ENCODE measurements at places on chromosomes 16 and 17.

- no peak for DNase-seq
These were observed 32.0 kb upstream of the MYO18A start for GRCh38 chr17:29212094-29212631.

DNA sequence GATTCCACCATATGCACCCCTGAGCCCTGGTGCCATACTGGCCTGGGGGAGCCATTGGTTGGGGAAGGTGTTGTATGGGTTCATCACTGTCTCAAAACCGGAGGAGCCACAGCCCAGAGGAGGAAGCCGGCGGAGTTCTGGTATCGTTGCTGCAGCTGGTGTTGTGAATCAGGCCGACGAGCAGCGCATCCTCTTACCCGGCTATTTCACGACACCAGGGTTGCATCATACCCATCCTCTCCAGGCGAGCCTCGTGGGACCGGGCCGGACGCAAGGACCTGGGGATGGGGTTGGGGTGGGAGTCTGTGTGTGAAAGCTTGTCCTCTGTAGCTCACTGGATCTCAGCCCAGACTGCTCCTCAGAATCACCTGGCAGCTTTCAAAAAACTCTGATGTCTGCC, 6.6 kb upstream of the SLC12A3 start:
- DNase-seq: no peak

GRCh38 chr16:23651943-23652468, 10.7 kb downstream of the DCTN5 start:
- no peak for DNase-seq

- DNase-seq: peak; percentile 16
These were observed 5.3 kb upstream of the C16orf74 start for GRCh38 chr16:85755929-85756768.

DNA sequence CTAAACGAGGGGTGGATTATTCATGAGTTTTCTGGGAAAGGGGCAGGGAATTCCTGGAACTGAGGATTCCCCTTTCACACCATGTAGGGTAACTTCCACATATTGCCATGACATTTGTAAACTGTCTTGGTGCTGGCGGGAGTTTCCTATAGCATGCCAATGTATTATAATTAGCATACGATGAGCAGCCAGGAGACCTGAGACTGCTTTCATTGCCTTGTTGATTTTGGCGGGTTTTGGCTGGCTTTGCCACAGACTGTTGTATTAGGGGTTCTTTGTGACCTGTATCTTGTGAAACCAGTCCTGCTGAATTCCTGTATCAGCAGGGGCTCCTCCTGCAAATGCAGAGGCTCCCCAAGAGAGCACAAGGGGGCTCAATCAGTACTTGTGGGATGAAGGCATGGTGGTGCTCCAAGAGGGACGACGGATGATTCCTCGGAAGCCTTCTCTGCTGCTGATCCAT, 104.4 kb upstream of the CACNG5 start:
- DNase-seq: no peak

DNA sequence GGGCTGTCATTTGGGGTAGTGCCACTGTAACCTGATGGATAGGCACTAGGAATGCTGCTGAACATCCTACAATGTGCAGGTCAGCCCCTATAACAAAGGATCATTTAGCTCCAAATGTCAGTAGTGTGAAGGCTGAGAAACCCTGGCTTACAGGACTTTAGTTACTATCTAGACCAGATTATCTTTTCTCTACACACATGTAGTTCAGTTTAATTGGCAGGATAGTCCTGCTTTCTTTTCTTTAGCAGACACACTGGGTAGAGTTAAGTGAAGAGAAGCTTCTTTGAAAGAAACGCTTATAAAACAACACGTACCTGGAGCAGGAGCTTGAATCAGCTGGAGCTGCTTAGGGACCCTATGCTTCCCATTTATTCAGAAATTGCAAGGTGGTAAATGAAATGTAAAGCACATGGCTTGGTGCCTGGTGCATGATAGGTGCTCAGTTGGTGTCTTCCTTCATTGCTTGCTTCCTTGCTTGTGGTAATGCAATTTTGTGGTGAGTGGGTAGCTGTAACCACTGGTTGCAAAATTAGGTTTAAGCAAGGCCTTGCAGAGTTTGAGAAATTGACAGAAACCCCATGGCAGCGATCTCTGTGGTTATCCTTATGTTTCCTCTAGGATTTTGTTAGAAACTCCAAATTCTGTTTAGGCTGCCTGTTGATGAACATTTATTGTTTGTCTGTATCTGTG, 9.4 kb downstream of the METTL9 start:
- peak; percentile 78 for DNase-seq

GRCh38 chr17:39769974-39770587, 32.3 kb downstream of the GRB7 start:
- no peak for DNase-seq

GRCh38 chr16:87138738-87139267, 178.4 kb downstream of the C16orf95 start:
- no peak for DNase-seq

GRCh38 chr16:11138022-11138768, 117.8 kb downstream of the SOCS1 start:
- no peak for DNase-seq

GRCh38 chr16:57001026-57001679, 11.8 kb downstream of the NLRC5 start:
- no peak for DNase-seq

- no peak for DNase-seq
These were observed 66.1 kb downstream of the PLD6 start for GRCh38 chr17:17139972-17140589.

GRCh38 chr16:58265480-58266052, 29.3 kb downstream of the PRSS54 start:
- no peak for DNase-seq

DNA sequence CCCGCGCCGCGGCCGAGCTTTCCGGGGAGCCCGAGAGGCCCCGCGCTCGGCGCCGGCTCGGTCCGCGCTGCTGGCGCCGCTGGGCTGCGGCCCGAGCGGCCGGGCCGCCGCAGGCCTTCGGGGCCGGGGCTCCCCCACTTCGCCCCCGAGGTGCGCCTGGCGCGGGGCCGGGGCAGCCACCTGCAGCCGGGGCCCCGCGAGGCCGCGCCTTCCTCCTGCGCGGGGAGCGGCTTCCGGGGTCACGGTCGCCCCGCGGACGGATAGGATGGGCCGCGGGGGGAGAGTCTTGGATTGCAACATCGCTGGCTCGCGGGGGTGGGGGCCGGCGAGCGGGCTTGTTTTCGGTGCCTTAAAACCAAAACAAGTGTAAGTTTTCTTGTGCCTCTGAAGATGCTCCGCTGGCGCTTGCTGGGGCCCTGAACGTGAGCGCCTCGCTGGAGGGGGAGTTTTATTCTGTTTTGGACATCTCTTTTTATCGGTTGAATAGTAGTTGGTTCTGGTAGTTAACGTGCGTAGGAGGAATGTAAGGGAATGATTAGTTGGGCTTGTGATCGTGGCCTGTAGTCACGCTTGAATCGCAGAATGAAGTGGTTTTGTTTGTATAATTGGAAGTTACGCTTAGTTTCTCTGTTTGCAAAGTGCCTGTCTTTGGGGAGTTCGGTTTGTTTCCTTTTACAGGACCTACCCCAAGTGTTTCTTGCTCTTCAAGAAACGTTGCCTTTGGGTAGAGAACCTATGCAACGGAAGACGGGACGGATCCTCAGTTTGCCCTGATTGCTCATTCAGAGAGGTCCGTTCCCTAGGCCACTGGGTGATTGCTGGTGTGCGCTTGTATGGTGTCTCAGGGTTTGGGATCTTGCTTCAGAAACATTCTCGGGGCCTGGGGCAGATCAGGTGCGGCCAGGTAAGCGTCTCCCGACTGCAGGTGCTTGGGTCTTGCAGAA, 724 bp downstream of the UBE2I start:
- DNase-seq: peak; percentile 48

GRCh38 chr16:4922721-4923342, 14.1 kb downstream of the PPL start:
- DNase-seq: no peak

DNA sequence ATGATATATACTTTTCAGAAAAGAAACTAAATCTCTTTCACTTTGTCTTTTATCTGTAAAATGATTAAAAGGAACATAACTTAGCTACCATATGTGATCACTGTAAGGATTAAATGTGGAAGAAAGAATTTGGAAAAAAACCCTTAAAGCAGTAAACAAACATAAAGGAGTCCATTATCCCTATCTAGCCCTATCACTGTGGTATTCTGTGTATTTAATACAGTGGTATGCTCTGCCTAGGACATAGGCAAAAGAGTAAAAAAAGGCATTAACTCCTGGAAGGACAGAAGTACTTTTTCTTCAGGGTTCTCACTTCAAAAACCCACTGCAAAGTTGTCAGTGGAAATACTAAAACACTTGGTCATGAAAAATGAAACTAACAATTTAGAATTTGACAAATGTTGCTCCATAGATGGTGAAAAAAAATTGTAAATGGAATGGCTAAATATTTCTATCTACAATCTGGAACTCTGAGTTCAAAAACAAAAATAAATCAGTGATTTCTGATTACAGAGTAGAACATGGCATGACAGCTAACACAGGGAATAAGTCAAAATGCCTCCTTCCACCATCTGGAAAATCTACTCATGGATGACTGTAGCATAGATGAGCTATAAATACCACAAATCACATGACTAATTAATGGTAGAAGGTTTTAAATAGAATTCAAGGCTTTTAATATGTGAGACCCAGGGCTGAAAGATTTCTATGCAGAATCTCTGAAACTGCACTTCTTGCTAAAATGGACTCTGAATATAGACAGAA, 140.1 kb downstream of the ITFG1 start:
- DNase-seq: peak; percentile 6

DNA sequence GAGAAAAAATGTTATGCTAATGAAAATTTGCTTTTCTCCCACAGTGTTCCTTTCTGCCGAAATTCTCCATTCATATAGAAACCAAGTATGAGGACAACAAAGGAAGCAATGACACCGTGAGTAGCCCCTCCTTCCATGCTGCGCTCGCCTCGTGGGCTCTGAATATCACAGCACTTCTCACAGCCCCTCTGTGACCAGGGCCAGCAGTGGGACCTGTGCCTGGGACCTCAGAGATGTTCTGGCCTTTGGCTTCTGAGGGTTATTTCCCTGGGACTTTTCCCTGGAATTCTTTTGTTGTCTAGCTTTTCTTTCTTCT, 139.6 kb upstream of the NOL11 start:
- no peak for DNase-seq

DNA sequence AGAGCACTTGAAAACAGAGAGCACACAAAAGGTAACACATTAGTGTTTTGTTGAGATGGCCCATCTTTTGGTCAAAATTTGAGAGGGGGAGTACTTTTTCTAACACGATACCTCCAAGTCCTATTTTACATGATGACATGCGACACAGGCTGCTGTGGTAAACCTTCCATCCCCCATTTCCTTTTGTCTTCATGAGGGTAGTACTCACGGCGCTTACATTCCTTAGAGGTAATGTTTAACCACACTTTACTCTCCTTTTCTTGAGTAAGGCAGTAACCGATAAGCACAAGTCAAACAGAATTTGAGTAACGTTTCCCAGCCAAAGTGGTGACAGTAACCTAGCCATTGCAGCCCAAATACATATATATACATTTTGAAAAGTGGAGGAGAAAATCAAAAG, 35.8 kb upstream of the PITPNM3 start:
- no peak for DNase-seq

- no peak for DNase-seq
These were observed 86.5 kb downstream of the SNX29 start for GRCh38 chr16:12063004-12063395.

GRCh38 chr17:63455417-63455816, 9.3 kb upstream of the CYB561 start:
- no peak for DNase-seq

GRCh38 chr16:46765050-46765449, 16.9 kb upstream of the MYLK3 start:
- DNase-seq: peak; percentile 56

DNA sequence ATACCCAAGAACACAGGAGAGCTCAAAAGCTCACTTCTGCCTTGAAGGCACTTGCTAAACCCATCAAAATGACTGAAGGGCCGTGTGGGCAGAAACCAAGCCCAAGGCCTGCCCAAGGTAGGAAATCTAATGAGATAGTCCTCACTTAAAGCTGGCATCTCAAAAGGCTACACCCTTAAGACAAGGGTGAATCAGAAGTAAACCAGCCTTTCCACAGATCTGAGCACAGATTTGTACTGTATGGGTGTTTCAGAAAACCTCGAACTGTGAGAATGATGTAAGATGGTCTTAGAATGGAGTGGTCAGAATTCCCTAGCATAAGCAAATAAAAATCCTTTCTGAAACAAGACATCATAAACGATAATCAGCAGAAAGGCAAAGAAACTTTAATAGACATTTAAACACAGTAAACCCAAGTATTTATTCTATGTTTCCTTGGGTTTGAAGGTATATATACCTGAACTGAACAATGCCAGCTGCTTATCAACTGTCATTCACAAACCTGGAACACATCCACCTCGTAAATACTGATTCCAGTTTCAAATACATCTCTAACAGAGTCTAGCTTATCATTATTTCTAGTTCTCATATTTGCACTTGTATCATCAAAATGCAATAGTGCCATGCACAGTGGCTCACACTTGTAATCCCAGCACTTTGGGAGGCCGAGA, 37.8 kb downstream of the GLG1 start:
- DNase-seq: peak; percentile 56

DNA sequence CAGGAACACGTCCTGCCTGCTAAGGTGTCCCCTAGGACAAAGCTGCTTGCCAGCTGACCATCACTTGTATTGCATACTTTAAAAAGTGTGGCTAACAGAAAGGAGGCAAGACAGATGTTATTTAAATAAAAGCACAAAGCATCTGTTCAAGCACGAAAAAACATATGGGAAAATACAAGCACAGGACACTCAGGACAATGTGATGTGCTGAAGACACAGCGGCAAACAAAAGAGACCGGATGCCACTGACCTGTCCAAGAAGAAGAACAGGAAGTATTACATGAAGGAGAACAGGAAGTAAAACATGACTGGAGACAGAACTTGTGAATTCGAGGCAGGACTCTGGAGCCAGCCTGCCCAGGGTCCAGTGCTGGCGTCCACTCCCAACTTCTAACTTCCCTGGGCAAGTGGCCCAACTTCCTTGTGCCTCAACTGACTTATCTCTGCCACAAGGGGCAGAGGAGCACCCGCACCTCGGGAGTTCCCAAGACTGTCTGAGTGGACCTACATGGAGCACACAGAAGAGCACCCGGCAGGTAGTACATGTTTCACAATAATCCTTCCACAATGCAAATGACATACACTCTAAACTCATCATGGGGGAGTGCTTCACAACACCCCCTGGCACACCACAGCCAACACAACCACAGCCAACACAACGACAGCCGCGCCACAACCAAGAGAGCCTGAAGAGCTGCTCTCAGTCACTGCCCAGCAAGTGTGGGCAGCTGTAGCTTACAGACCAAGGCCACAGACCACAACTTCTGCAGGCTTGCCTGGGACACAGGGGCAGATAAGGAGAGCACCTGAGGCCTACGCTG, 36.6 kb downstream of the ANKRD11 start:
- no peak for DNase-seq

DNA sequence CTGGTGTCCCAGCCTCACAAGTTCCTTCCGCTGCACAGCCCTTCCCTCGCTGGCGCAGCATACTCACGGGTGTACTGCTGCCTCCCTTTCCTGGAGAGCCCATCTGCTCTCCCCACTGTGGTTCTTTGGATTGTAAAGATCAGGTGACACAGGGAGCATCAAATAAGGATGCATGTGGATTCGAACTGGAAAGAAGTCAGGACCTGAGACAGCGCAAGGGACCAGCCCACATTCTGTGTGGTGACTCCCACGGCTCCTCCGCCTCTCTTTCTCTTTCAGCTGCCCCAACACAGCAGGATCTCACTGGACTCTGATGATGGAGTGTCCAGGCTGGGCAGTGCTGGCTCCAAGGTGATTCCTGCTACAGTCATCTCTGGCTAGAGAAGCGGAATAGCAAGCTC, 8.1 kb downstream of the LDAF1 start:
- no peak for DNase-seq
